ENCODE measurements at places on chromosomes 3 and 15. TPM values are rescaled to one million over a fixed set of nuclear protein-coding genes. Genes with fewer than 3 reads are reported as not detected.

EHHADH gene
- total RNA-seq = 4.0 TPM

SMCO1 gene
- not detected for total RNA-seq

ZNF620 gene
- 8.3 TPM for total RNA-seq

SCG5 gene
- total RNA-seq = 3.5 TPM

TMEM212 gene
- total RNA-seq = not detected

C15orf62 gene
- total RNA-seq = 0.82 TPM

CCDC191 gene
- 1.7 TPM for total RNA-seq

MOBP gene
- not detected for total RNA-seq

DALRD3 gene
- total RNA-seq = 25.8 TPM

LRRC34 gene
- 9.6 TPM for total RNA-seq

BCL2A1 gene
- total RNA-seq = 13.8 TPM

C3orf20 gene
- not detected for total RNA-seq

DNA sequence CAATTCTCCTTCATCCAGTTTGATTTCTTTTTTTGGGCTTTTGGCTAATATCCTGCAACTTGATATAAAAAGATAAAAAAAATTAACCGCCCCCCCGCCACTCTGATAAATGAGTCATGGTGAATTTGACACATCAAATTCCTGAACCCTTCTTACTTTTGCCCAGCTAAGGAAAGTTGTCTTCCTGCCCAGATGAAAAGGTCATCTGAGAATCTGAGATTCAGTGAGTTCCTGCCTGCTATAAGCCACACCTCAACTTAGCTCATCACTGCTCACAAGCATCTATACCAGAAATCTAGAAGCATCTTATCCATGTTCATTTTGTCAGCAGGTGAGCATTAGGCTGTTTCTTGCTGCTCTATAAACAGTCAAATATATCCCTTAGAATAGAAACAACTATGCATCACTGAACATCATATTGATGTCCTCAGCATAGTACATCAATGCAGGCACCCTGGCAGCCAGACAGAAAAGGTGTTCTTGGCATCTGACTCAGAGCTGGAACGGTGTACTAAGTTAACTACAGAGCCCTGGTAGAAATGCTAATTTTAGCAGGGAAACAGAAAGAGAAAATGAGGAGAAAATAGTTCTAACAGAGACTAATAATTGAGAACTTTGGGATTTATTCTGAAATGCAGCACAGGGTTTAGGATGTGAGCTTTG lies 77.1 kb downstream of the SEMA6D start:
- no peaks in the 10 kb centered on the region for H3K27me3 ChIP-seq
- no peak overlapping the region for H3K4me3 ChIP-seq

- H3K4me1 ChIP-seq = no peaks in the 10 kb centered on the region
- H3K4me3 ChIP-seq = no peak overlapping the region
- peaks cover 34% of the 10 kb centered on the region for H3K36me3 ChIP-seq
- no peaks in the 10 kb centered on the region for H3K27me3 ChIP-seq
- H3K27ac ChIP-seq = no peak overlapping the region
Measured at GRCh38 chr3:48536785-48537184, 19.8 kb downstream of the PFKFB4 start.

DNA sequence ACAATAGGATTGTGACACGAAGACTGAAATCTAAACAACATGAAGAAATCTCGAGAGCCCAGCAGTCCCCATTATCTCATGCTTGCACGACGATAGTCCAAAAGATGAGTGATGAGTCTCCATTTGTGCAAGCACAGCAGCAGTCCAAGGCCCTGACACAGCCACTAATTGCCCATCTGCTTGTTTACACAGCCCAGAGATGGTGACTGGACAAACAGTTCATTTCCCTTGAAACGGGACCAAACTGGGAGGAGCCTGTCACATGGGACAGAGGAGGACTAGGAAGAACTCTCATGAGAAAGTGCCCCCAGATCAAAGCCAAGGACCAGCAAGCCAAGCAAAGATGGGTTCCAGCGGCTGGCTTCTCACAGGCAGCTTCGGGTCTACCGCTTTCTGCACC lies 121.0 kb downstream of the GREM1 start:
- no peak for DNase-seq
- no peaks in the 10 kb centered on the region for H3K36me3 ChIP-seq
- H3K27me3 ChIP-seq = peaks cover 10% of the 10 kb centered on the region
- H3K4me3 ChIP-seq = no peak overlapping the region

DNA sequence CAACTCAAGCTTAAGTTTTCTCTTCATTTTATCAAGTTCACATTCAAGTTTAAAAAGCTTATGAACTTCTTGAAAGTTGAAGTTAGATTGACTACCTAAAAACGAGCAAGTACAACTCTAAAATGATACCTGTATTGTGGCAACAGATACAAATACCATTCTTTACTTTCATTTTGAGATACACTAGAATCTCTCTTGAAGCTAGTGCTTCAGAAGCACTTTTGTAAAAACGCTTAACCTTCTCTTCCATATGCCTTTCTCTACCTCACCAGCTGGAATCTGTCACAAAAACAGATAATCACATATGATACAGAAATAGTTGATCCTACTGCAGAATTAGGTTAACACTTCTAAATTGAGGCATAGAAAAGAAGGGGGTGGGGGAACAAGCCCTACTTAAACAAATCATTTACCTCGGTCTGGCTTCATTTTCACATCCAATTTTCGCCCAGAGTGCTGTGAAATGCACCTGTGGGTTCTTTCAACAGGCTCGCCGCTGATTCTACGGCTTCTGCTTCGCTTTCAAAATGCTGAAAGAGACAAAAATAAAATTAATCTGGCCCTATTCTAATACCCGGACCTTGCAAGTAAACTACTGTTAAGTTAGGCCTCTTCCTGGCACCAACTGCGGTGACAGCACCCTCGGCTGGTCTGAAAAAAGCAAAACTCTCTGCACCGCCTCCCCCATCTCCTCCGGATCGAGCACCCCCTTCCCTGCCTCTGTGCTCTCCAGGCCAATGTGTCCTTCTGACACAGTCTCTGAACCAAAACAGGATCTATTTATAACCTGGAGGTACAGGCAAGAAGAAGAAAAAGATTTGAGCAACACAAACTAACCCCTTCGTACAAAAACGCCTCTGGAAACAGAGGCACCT lies 1.4 kb downstream of the ATOSA start:
- peak; percentile 81 for DNase-seq
- H3K36me3 ChIP-seq = peaks cover 30% of the 10 kb centered on the region
- H3K4me1 ChIP-seq = peaks cover 47% of the 10 kb centered on the region

DNA sequence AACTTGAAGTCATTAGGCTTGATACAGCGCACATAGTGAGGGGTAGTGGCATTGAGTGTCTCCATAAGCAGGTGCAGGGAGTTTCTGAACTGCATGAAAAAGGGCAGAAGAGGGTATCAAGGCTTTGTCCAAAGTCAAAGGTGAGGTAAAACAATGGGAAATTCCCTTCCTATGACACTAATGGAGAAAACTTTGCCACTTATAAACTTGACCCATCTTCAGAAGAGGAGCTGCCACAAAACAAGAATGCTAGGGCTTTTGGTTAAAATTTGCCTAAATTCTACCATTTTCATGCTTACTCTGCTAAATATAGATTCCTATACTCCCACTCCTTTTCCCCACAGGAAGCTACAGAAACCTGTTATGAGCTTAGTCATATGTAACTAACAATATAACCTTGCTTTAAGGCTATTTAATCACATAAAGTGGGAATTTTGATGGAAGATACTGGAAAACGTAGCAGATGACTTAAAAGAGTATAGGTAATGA lies 87.5 kb upstream of the MYO5C start:
- H3K4me1 ChIP-seq = peaks cover 24% of the 10 kb centered on the region
- H3K27me3 ChIP-seq = no peaks in the 10 kb centered on the region
- no peak for DNase-seq
- H3K27ac ChIP-seq = no peak overlapping the region
- no peak overlapping the region for H3K4me3 ChIP-seq
- H3K36me3 ChIP-seq = peaks cover 39% of the 10 kb centered on the region

GRCh38 chr15:22949074-22949547 lies 31.1 kb downstream of the CYFIP1 start:
- DNase-seq = no peak
- H3K27ac ChIP-seq = no peak overlapping the region
- H3K36me3 ChIP-seq = no peaks in the 10 kb centered on the region
- H3K27me3 ChIP-seq = peaks cover 9% of the 10 kb centered on the region
- H3K4me3 ChIP-seq = no peak overlapping the region
- H3K4me1 ChIP-seq = peaks cover 6% of the 10 kb centered on the region

DNA sequence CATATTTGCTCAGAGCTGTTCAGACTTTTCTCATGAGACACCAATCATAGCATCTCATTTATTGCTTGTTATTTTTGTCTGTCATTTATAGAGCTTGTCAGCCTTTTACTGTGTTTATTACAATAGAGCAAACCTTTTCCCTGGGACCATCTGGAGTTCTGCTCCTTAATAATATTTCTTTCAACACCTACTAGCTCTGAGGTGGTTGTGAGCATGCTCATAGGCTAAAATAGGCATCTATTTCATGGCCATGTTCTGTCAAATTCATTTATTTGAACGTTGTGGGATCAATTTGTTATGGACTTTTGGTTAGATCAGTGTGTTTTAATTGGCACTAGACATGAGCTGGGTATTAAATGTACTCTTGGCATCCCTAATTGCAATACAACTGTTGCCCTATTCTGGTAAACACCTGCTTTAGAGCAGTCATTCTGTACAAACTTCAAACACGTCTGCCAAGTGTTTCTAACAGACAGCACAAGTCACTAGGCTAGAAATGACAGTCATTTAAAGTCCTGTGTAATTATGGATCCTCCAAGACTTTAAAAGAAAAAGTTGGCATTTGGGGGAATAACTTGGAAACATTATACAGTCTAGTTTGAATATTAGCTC lies 766.3 kb downstream of the ZNF385D start:
- no peaks in the 10 kb centered on the region for H3K36me3 ChIP-seq
- H3K4me3 ChIP-seq = no peak overlapping the region
- DNase-seq = no peak
- no peaks in the 10 kb centered on the region for H3K4me1 ChIP-seq
- no peaks in the 10 kb centered on the region for H3K27me3 ChIP-seq

GRCh38 chr3:153852355-153852754 lies 268.8 kb upstream of the ARHGEF26 start:
- H3K36me3 ChIP-seq = no peaks in the 10 kb centered on the region
- DNase-seq = no peak
- no peaks in the 10 kb centered on the region for H3K4me1 ChIP-seq

DNA sequence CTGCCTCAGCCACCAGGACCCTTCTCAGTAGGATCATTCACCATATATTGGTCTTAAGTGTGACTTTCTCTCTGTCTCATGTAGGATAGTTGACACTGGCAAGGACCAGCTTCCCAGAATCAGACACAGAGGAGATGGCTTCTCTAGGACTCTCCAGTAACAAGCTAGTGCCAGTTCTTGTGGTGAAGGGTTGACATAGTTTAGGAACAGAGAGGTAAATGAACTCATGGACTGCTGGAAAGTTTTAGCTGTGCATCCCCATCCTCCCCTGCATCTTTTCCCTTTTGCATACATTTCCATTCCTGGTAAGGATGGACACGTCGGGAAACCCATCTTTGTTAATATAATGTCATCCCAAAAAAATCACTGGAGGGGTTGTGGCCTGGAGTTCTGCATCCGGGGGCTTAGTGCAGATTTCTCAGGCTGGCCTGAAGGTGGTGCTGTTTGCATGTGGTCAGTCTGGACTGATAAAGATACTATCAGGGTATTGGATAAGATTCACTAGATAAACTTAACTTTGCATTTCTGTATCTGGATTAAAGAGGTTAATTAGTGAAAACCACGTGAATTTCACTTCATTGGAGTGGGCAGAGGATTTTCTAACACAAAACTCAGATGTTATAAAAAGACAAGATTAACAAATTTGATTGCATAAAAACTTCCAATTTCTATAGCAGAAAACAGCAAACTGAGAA lies 110.8 kb downstream of the TBC1D2B start:
- peaks cover 25% of the 10 kb centered on the region for H3K27me3 ChIP-seq
- peak; percentile 63 for DNase-seq
- H3K36me3 ChIP-seq = no peaks in the 10 kb centered on the region
- peaks cover 20% of the 10 kb centered on the region for H3K4me1 ChIP-seq

DNA sequence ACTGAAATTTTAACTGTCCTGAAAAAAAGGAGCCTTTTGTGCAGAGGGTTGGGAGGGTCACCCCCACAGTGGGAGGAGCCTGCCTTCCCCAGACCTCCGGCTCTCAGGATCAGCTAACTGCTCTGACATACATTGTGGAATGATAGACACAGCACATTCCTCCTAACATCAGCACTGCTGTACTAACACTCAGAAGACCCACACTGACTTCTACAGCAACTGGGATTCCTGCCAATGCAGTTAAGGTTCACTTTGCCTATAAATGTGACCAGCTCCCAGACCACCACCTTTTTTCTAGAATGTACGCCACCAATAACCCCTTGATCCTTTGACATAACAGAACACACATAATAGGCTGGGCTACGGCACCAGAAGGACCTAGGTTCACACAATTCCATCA lies 3.2 kb downstream of the CPEB1 start:
- H3K36me3 ChIP-seq = no peaks in the 10 kb centered on the region
- no peak overlapping the region for H3K27ac ChIP-seq
- peaks cover 4% of the 10 kb centered on the region for H3K4me1 ChIP-seq
- peaks cover 80% of the 10 kb centered on the region for H3K27me3 ChIP-seq

GRCh38 chr15:70437882-70438451 lies 325.4 kb downstream of the UACA start:
- H3K27ac ChIP-seq = no peak overlapping the region
- H3K27me3 ChIP-seq = peaks cover 41% of the 10 kb centered on the region
- no peak overlapping the region for H3K4me3 ChIP-seq
- no peak for DNase-seq
- H3K36me3 ChIP-seq = no peaks in the 10 kb centered on the region

- H3K4me1 ChIP-seq = peaks cover 17% of the 10 kb centered on the region
- no peak overlapping the region for H3K27ac ChIP-seq
- H3K27me3 ChIP-seq = no peaks in the 10 kb centered on the region
- no peak for DNase-seq
Measured at GRCh38 chr3:98323425-98323824, 30.2 kb upstream of the OR5K4 start.
